ENCODE measurements at places on chromosomes 12 and 14.

DNA sequence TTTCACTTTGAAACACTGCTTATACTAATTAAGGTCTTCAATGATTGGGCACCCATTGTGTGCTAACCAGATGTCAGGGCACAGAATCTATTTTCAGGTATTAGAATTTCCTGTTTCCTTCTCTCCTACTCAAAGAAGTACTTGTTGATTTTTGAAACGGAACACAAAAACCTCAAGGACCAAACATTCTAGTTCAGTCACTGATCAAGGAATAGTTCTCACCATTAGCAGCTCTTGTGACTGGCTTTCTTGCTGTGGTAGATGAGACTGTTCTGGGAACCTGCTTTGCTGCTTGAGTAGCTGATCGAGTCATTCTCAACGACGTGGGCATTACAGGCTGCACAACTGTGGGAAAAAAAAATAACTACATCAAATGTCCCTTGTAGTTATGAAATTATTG, 11.0 kb downstream of the DLGAP5 start:
- DNase-seq = no peak

DNA sequence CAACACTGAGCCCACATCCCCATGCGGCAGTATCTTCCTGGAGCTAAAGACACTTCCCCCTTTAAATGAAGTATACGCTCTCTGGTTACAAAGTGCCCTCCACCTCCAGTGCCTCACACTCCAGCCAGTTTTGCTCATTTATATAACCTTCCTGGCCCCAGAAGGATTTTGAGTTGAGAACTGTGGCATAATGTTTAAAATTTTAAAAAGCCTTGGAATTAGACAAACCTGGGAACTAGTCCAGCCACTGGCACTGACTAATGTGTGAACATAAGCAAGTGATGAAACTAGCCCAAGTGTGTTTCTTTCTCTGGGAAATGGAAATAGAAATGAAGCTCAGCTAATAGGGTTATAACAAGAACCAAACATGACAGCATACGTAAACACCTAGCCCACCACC, 723.7 kb upstream of the USP15 start:
- no peak for DNase-seq

DNA sequence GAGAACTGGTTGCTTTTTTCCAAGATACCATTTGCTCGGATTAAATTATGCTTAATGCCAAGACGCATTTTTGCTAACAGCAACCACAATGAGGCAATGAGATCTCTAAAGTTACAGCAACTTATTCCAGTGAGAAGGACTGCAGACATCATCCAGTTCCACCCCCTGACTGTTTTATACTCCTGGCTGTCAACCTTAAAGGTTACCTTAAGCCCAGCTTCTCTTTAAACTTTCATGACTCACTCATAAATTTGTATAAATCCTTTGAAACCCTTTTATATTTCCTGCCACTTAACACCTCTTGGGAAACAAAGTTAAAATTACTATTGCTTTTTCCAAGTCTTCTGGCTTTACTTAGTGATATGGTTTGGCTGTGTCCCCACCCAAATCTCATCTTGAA, 80.2 kb downstream of the TMTC1 start:
- DNase-seq = no peak

- no peak for DNase-seq
Observed at GRCh38 chr12:45122768-45123380, 72.0 kb upstream of the DBX2 start.

DNA sequence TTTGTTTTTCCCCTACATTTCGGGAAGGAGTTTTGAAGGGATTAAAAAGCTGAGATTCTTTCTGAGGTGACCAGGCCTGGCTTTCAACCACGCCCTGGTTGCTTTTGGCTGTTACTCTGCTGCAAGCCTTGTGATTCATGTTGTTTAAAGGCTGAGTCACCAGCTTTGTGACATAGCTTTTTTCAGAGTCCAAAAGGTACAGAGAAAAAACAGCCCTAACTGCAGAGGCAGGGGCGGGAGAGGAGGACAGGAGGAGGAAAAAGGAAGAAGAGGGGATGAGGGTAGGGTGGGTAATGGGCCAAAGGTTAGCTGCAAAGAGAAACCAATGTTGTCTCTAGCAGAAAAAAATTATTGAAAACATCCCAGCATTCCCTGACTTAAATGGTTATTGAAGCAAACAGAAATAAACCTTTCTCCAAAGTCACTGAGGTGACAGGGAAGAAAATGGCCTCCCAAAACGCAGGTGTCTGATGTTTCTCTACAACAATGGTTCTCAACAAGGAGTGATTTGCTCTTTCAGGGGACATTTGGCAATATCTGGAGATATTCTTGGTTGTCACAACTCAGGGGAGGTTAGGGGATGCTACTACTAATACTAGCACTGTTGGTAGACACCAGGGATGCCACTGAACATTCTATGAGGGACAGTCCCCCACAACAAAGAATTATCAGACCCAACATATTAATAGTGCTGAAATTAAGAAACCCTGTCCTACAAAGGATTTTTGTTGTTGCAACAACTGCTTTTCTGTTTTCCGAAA, 2.1 kb upstream of the UBC start:
- no peak for DNase-seq

GRCh38 chr14:94631536-94632304, 19.5 kb downstream of the SERPINA3 start:
- no peak for DNase-seq

GRCh38 chr12:22527999-22528398, 16.3 kb downstream of the C2CD5 start:
- no peak for DNase-seq

- no peak for DNase-seq
Observed at GRCh38 chr12:102765736-102766135, 151.3 kb downstream of the PAH start.

DNA sequence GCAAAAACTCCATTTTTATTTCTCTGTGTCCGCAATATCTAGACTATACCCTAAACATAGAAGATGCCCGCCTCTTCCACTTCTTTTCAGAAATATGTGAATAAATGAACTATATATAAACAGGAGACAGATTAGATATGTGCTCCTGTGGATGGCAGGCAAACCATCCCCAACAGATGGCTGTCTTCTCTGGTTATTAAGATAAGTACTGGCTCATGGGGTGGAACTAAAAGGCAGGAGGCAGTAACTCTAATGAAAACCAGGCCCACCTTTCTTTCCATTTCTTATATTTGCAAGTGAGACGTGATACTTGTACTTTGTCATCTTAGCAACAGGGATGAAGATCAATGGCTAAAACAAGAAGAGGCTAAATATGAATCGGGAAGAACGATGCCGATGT, 20.2 kb downstream of the E2F7 start:
- no peak for DNase-seq

GRCh38 chr12:113226696-113227568, 5.7 kb downstream of the TPCN1 start:
- no peak for DNase-seq

- DNase-seq = no peak
Observed at GRCh38 chr12:6807170-6807569, 14.5 kb upstream of the GPR162 start.

DNA sequence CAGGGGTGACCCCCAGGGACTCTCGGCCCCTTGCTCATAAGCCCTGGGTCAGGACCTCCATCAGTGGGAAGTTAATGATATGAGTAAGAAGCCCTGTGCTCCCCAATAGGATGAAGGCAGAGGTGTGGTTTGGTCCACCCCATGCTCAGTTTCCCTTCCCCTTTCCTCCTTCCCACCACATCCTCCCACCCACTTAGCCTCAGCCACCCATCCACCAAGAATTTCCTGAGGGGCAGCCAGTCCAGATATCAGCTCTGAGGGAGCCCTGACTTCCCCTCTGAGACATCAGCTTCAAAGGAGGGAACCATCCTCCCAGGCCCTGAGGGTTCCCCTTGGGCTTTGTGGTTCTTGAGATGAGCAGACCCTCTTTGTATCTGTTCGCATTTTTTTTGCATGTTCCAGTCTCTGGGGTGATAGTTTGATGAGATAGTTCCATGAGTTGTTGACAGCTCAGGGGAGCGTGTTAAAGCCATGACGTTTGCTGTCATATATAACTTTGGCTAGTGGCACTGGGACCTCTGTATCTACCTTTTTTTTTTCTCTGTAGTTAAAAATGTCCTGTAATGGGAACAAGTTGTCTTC, 71.2 kb downstream of the LGMN start:
- DNase-seq = no peak

- no peak for DNase-seq
Observed at GRCh38 chr12:69936214-69936731, 111.2 kb downstream of the MYRFL start.

GRCh38 chr12:132639956-132640520, 21.5 kb downstream of the P2RX2 start:
- DNase-seq = no peak

- DNase-seq = no peak
Observed at GRCh38 chr14:37816135-37816534, 220.7 kb downstream of the TTC6 start.

- DNase-seq = no peak
Observed at GRCh38 chr14:74954947-74955228, 509 bp downstream of the PGF start.

DNA sequence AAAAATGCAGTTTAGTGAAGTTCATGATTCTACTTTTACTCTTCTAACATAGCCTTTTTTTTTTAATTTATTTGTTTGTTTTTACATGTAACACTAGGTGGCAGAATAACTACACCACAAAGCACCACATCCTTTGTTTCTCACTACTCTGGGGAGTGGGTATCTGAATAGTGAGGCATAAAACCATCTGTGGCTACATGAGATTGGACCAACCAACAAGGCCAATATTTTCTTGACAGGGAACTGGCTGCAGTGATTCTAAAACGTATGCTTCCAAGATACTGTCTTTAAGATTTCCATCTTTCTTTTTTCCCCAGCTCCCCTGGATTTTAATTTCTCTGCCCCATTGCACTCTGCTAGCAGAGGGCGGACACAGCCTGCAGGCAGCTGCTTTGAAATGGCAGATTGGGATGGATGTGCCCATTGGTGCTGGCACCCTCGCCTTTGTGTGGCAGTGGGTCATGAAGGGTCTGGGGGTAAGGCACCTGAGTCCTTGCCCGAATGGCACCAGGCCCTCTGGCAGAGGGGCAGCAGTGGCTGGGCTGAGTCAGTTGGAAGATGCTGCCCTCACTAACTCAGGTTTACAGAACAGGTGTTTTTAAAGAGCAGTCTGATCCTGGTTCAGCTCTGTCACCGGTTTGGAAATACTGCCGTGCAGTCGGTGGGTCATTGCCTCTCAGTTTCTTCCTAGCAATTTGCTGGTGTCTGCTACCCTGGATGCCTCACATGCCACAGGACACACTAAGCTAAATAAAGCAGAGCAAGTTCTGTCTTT, 429.1 kb downstream of the RAD51B start:
- no peak for DNase-seq

DNA sequence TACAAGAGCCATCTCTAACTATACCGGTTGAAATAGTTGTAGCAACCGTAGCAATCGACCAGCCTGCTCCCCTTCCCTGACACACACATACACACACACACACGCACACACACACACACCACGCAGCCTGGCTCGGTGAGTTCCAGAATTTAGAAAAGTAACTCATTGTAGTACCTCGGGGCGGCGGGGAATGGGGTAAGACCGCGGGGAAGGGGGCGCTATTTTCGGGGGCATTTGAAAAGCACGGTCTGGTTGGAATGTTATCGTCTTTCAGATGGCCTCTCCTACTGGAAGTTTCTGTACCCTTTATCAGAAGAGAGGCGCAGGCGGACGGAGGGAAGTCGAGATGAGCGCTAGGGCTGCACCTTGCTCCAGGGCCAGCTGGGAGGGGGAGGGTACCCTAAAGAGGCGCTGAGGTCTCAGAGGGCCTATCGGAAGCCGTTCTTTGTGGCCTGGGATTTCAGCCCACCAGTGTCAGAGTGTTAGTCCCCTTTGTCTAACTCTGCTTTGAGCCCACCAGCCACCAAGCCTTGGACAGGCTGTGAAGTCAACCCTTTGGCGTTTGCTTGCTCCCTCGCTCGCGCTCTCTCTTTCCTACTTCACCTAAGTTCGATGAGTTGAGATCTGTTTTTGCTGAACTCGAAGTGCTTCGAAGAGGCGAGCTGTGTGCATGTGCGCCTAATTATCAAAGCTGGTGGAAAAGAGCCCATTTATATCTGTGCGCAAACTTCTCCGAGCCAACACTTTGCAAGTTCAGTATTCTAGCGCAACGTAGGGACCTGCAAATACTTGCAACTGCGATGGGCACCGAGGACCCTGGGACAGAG, 837 bp downstream of the COL2A1 start:
- no peak for DNase-seq

- no peak for DNase-seq
Observed at GRCh38 chr12:80193865-80194264, 94.5 kb downstream of the OTOGL start.

- DNase-seq = no peak
Observed at GRCh38 chr14:25017562-25017961, 32.4 kb downstream of the STXBP6 start.

DNA sequence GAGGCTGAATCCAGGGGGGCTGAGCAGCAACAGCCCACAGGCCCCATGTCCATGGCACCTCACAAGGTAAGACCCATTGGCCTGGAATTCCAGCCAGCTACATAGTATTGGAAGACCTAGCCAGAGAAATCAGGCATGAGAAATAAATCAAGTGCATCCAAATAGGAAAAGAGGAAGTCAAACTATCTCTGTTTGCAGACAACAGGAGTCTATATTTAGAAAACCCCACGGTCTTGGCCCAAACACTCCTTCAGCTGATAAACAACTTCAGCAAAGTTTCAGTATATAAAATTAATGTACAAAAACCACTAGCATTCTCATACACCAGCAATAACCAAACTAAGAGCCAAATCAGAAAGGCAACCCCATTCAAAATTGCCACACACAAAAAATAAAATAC, 16.9 kb downstream of the PDE6H start:
- DNase-seq = no peak

All from activated CD8-positive, alpha-beta memory T cell treated with anti-CD3 and anti-CD28 coated beads, Interleukin-2, amount 50 U/mL, for 4 hours (primary cell).